ENCODE measurements at places on chromosomes 1 and 21. TPM values are rescaled to one million over a fixed set of nuclear protein-coding genes. Genes with fewer than 3 reads are reported as not detected.
A peak's percentile ranks its signal among the peaks of the same experiment; 100 is the strongest.

LHX4 gene
- total RNA-seq: not detected

DNALI1 gene
- not detected for total RNA-seq

TSPAN2 gene
- total RNA-seq: 2.5 TPM

BNIPL gene
- total RNA-seq: 1.3 TPM

AIRE gene
- total RNA-seq: not detected

RNPEP gene
- total RNA-seq: 48.3 TPM

RGS7 gene
- total RNA-seq: not detected

RORC gene
- 9.9 TPM for total RNA-seq

GIPC2 gene
- 0.17 TPM for total RNA-seq

IQCC gene
- 5.2 TPM for total RNA-seq

HEYL gene
- total RNA-seq: 0.19 TPM

CHAF1B gene
- 31.2 TPM for total RNA-seq

DNA sequence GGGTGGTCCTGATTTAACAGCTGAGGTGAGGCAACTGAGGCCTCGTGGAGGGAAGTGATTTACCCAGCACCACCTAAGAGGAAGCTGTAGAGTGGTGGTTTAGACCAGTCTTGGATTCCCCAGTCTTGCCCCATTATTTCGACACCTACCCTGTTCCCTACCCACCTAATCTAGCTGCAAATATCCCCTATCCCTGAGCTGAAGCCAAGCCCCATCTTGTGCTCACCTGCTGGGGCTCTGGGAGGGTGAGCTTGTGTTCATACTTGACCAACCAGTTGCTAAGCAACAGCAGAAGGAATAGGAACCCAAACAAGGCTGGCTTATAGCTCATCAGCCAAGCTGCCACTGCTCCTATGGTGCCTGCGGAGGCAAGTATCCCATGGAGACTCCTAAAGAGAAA lies 2.0 kb downstream of the TEX46 start:
- H3K4me3 ChIP-seq: no peak overlapping the region
- no peaks in the 10 kb centered on the region for H3K36me3 ChIP-seq
- H3K27me3 ChIP-seq: peaks cover 1% of the 10 kb centered on the region
- DNase-seq: no peak
- peaks cover 6% of the 10 kb centered on the region for H3K4me1 ChIP-seq

- H3K4me3 ChIP-seq: no peak overlapping the region
- H3K27ac ChIP-seq: no peak overlapping the region
- H3K27me3 ChIP-seq: no peaks in the 10 kb centered on the region
- DNase-seq: no peak
Measured at GRCh38 chr1:145782272-145783099, 41.4 kb downstream of the RNF115 start.

- no peaks in the 10 kb centered on the region for H3K4me1 ChIP-seq
- no peaks in the 10 kb centered on the region for H3K27me3 ChIP-seq
- DNase-seq: no peak
Measured at GRCh38 chr1:67575861-67576260, 109.1 kb upstream of the GADD45A start.

GRCh38 chr1:98497497-98497896 lies 164.0 kb upstream of the SNX7 start:
- H3K27ac ChIP-seq: no peak overlapping the region
- H3K27me3 ChIP-seq: no peaks in the 10 kb centered on the region
- no peaks in the 10 kb centered on the region for H3K36me3 ChIP-seq
- no peaks in the 10 kb centered on the region for H3K4me1 ChIP-seq
- no peak for DNase-seq
- no peak overlapping the region for H3K4me3 ChIP-seq

DNA sequence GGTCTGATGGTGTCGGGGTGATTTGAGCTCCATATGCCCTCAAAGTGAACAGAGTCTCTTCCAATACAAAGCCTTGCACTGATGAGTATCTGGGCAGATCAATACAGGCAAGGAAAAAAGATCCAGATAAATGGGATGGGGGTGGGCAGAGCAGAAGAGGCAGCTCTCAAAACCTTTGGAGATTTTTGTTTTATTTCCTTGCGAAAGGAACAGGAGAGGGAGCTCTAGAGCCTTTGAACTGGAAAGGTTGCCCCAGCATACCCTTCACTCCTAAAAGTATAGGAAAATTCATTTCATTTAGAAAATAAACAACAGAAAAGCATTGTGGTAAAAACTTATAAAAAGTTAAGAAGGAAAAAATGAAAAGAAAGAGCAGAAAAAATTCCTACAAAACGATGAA lies 31.4 kb upstream of the OLIG2 start:
- H3K27ac ChIP-seq: no peak overlapping the region
- no peaks in the 10 kb centered on the region for H3K36me3 ChIP-seq
- H3K27me3 ChIP-seq: peaks cover 16% of the 10 kb centered on the region

- no peak overlapping the region for H3K4me3 ChIP-seq
- no peak overlapping the region for H3K27ac ChIP-seq
- DNase-seq: no peak
- H3K36me3 ChIP-seq: no peaks in the 10 kb centered on the region
Measured at GRCh38 chr1:183093786-183094298, 70.6 kb downstream of the LAMC1 start.

DNA sequence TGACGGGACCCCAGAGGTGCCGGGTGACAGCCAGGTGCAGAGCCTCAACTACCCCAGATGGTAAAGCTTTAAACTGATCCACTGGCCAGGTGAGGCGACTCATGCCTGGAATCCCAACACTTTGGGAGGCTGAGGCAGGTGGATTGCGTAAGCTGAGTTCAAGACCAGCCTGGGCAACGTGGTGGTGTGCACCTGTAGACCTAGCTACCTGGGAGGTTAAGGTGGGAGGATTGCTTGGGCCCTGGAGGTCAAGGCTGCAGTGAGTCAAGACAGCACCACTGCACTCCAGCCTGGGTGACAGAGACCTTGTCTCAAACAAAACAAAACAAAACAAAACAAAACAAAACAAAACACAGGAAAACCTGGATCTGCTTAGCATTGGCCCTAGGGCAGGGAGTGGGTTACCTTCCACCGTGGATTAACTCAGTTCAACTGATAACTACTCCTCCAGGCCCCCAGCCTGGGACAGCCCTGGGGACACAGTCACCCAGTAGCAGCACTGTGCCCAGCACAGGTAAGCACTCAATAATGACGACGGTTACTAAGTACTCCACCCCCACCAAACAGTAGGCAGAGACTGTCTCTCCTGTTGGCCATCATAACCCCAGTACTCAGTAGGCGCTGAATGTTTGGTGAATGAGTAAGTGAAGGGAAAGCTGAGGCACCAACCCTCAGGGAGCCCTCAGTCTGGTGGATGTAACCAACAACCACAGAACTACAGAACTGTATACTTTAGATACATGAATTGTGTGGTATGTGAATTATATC lies 21.6 kb downstream of the SLC66A1 start:
- no peak overlapping the region for H3K27ac ChIP-seq
- no peak for DNase-seq
- no peak overlapping the region for H3K4me3 ChIP-seq
- no peaks in the 10 kb centered on the region for H3K27me3 ChIP-seq

DNA sequence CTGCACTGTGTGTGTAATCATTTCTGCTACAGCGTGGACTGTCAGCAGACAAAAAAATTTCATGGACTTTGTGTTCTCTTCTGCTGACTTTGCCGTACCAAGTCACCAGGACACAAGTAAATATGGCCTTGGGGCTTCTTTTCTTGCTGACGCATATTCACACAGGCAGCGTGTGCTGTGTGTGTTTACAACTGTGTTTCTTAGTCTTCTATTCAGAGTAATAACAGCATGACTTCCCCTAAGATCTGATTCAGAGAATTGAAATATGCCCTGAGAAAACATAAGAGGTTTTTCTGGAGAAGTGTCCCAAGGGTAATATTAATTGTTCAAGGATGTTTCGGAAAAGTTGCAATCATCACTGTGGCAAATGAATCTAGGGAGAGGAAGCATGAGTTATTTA lies 47.1 kb upstream of the DYNLT5 start:
- H3K27me3 ChIP-seq: peaks cover 8% of the 10 kb centered on the region
- no peaks in the 10 kb centered on the region for H3K4me1 ChIP-seq
- DNase-seq: no peak
- no peak overlapping the region for H3K4me3 ChIP-seq

- no peak overlapping the region for H3K4me3 ChIP-seq
- no peak overlapping the region for H3K27ac ChIP-seq
- H3K27me3 ChIP-seq: no peaks in the 10 kb centered on the region
- H3K36me3 ChIP-seq: peaks cover 36% of the 10 kb centered on the region
- H3K4me1 ChIP-seq: peaks cover 7% of the 10 kb centered on the region
Measured at GRCh38 chr1:180947499-180947885, 34.8 kb downstream of the KIAA1614 start.

DNA sequence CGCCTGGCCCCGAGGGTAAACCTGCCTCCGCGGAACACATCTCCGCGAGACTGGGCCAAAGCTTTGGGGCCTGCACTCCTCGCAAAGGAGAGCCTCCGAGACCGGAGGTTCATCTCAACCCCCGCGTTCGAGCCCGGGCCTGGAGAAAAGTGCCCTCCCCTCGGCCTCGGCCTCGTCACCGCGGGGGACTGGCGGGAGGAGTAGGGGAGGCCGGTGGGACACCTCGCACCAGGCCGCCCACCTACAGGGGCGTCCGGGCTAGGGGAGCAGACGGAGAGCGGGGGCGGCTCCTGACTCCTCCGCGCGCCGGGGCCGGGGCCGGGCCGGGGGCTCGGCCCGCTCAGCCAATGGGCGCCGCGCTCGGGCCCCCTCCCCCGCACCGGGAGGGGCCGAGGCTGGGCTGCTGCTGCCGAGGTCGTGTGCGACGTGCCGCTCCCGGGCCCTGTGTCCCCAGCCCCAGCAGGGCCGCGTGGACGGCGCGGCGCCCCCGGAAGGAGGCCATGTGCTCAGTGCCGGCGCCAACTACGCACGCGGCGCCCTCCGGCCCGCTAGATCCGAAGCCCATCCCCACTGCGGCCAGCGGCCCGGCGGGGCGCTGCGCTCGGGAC lies 684 bp downstream of the SLC2A1 start:
- no peaks in the 10 kb centered on the region for H3K27me3 ChIP-seq
- H3K27ac ChIP-seq: peak overlapping the region; percentile 96
- H3K4me1 ChIP-seq: peaks cover 51% of the 10 kb centered on the region
- peaks cover 35% of the 10 kb centered on the region for H3K36me3 ChIP-seq
- peak; percentile 81 for DNase-seq

DNA sequence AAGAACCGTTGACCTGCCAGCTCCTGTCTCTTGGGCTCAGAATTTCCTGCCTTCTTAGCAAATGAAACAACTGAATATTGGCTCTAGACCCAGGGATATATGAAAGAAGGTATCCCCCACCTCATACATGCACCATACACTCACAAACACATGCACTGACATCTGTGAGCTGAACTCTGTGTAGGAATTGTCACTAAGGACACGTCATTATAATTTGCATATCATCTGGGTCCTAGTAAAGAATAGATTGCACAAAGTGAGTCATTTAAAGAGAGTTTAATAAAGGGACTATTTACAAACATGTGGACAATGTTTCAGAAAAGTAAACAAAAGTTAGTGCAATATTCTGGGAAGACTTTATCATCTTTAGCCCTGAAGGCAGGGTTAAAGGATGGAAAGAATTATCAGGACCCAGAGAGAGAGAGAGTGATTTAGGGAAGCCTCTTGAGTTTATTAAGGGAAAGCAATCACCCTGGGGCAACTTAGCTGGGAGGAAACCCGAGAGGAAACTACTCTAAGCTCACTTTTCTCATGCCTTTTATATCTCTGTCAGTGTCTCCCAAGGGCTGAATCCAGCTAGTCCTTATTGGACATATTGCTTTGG lies 74.1 kb upstream of the PLA2G4A start:
- no peak for DNase-seq
- no peaks in the 10 kb centered on the region for H3K4me1 ChIP-seq
- peaks cover 5% of the 10 kb centered on the region for H3K27me3 ChIP-seq
- no peak overlapping the region for H3K4me3 ChIP-seq

- H3K36me3 ChIP-seq: no peaks in the 10 kb centered on the region
- no peak overlapping the region for H3K4me3 ChIP-seq
- H3K27ac ChIP-seq: no peak overlapping the region
- no peak for DNase-seq
- no peaks in the 10 kb centered on the region for H3K4me1 ChIP-seq
Measured at GRCh38 chr1:224920930-224921329, 8.5 kb upstream of the DNAH14 start.

DNA sequence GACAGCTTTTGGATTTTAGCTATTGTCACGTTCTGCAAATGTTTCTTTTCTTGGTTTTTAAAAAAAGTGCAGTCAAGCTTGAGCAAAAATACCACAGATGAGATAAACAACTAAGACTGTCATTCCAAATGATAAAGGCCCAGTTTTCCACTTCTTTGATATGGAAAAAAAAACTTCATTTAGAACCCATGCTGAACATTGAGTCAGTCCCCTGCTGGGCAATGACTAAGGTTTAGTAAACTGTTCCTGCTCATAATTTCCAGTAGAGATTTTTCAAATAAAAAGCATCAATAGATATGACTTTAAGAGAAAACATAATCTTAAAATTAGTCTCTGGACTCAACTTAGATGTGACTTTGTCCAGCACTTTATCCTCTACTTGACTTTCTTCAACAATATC lies 167.9 kb upstream of the C8B start:
- no peaks in the 10 kb centered on the region for H3K4me1 ChIP-seq
- no peaks in the 10 kb centered on the region for H3K36me3 ChIP-seq
- H3K4me3 ChIP-seq: no peak overlapping the region
- H3K27me3 ChIP-seq: no peaks in the 10 kb centered on the region

GRCh38 chr1:17451731-17452130 lies 12.3 kb upstream of the RCC2 start:
- no peaks in the 10 kb centered on the region for H3K27me3 ChIP-seq
- no peak for DNase-seq
- H3K27ac ChIP-seq: no peak overlapping the region
- no peaks in the 10 kb centered on the region for H3K36me3 ChIP-seq
- H3K4me3 ChIP-seq: no peak overlapping the region

DNA sequence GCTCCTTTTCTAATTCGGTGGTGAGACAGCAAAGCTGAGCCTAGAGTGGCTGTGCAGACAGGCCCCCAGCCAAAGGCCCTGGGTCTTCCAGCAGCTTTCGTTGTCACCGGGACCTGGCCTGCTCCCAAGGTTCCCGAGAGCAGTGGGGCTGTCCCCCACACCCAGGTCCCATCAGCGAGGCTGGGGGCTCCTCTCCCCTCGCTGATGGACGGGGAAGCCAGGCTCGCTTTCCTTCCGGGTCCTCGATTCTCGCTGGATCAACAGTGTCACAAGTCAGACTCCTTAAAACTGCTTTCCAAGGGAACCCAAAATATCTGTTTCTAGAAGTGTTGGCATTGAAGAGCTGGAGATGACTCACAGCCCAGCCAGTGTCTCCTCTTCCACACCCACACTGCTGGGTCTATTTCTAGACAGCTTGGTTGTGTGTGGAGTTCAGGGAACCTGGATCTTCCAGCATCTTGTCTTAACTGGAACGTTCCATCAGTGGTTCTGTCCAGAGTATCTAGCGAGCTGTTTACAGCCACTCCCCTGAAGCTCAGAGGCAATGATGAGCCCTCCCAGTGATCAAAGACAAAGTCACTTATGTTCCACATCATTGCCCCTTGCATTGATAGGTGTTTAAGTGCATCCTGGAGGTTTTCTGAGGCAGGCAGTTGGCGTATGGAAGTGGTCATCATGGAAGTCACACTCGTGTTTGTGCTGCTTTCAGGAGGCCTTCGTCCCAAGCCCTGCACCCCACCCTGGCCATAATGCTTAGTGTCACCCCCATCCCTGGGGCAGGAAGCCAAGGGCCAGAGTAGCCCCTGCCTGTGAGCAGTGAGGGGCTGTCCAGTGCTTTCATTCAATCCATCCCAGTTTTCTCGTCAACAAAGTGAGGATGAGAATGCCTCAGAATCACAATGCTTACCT lies 35.2 kb downstream of the RRP1 start:
- no peak overlapping the region for H3K27ac ChIP-seq
- H3K4me1 ChIP-seq: no peaks in the 10 kb centered on the region
- H3K36me3 ChIP-seq: no peaks in the 10 kb centered on the region
- H3K27me3 ChIP-seq: no peaks in the 10 kb centered on the region
- H3K4me3 ChIP-seq: no peak overlapping the region

- no peak overlapping the region for H3K4me3 ChIP-seq
- no peaks in the 10 kb centered on the region for H3K36me3 ChIP-seq
- peak; percentile 45 for DNase-seq
- H3K27ac ChIP-seq: no peak overlapping the region
- peaks cover 14% of the 10 kb centered on the region for H3K4me1 ChIP-seq
Measured at GRCh38 chr21:44375281-44375651, 21.8 kb downstream of the TRPM2 start.

Measured in activated CD4-positive, alpha-beta memory T cell treated with anti-CD3 and anti-CD28 coated beads for 36 hours (primary cell).